AML-193 (cell line): ENCODE measurements at places on chromosomes 7 and 10.

DNA sequence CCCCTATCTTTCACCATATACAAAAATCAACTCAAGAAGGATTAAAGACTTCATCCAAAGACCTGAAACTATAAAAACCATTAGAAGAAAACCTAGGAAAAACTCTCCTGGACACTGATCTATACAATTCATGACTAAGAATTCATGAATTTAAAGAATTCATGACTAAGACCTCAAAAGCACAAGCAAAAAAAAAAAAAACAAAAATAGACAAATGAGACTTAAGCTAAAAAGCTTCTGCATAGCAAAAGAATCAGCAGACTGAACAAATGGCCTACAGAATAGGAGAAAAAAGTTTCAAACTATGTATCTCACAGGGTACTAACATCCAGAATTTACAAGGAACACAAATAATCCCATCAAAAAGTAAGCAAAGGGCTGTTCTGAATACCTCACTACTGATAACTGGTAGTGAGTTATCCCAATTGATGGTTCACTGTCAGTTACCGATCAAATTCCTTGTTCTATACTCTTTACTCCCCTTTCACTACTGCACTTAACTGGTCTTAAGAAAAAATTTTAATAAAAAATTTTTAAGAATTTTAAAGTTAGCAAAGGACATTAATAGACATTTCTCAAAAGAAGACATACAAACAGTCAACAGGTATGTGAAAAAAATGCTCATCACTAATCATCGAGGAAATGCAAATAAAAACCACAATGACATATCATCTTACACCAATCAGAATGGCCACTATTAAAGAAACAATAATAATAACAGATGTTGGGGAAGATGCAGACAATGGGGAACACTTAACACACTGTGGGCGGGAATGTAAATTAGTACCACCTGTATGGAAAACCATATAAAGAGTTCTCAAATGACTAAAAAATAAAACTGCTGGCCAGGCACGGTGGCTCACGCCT is 33.2 kb downstream of the KMT2C start:
- DNase-seq: no peak

GRCh38 chr7:81616951-81617350 is 152.9 kb downstream of the HGF start:
- no peak for DNase-seq

- no peak for DNase-seq
Observed at GRCh38 chr10:125962200-125962599, 65.8 kb downstream of the FANK1 start.

- DNase-seq: no peak
Observed at GRCh38 chr10:49613165-49613881, 514 bp upstream of the CHAT start.

DNA sequence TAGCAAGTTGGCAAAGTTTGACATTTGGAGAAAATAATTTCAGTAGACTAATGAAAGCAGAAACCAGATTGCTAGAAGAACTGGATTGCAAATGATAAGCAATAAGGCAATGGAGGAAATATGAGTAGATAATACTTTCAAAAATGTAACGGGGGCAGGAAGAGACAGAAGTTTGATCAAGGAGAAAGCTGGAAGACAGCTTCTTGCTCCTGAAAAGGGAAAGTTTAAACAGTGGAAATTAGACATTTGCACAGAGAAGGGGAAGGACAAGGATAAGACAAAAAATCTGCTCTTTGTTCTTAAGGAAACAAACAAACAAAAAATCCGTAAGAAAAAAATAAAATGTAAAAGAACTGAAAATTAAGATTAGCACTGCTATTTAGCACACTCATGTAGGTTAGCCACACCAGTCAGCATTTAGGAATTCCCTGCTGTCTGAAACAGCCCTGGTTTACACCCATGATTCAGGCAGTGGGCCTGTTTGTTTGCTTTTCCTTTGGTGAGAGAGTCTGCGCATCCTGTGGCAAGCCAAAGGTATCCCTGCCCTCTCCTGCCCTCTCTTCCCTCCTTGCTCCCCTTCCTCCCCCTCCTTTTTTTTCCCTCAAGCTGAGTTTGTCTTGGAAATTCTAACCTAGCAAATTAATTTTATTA is 104.3 kb upstream of the CAV2 start:
- DNase-seq: no peak

GRCh38 chr10:127151981-127152699 is 44.3 kb downstream of the INSYN2A start:
- no peak for DNase-seq

GRCh38 chr7:151511946-151512345 is 7.7 kb downstream of the RHEB start:
- peak; percentile 40 for DNase-seq

DNA sequence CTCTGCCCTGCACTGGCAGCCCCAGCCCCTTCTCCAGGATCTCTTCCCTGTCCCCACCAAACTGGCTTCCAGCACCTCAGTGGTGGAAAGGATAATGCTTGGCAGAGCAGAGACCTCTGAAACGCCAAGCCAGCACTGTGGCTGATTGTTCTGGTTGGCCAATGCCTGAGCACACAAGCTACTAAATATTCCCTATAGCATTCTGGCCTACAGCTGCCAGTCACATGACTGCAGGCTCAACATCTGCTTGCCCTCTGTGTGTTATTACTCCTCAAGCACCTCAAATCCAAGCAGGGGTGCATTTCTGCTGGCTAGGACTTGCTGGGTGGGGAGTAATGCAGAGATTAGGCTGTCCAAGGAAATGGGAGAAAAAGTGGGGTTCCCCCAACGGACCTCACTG is 6.1 kb downstream of the TBATA start:
- no peak for DNase-seq

DNA sequence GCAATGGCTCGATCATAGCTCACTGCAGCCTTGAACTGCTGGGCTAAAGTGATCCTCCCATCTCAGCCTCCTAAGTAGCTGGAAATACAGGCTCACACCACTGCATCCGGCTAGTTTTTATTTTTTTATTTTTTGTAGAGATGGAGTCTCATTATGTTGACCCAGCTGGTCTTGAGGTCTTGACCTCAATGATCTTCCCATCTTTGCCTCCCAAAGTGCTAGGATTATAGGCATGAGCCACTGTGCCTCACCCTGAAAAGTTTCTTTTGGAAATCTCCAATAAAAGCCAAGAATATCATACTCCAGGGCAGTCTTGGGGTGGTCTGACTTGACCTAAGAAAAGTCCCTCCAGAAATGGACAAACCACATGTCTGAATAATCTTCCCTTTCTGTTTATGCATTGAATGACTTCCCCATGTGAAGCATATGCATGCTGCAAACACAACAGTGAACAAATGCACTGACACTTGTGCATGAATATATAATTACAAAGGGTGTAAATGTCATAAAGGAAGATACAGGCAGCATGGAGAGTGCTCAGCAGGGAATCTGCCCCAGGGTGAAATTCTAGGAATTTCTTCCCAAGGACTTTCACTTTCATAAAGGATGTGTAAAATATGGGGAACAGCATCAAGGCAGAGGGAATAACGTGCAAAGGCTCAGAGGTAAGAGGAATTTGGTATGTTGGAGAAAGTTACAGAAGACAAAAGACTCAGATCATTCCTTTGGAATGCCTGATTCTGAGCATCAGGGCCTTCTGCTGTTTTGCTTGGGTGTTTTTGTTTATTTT is 142.4 kb upstream of the LYZL1 start:
- DNase-seq: no peak

DNA sequence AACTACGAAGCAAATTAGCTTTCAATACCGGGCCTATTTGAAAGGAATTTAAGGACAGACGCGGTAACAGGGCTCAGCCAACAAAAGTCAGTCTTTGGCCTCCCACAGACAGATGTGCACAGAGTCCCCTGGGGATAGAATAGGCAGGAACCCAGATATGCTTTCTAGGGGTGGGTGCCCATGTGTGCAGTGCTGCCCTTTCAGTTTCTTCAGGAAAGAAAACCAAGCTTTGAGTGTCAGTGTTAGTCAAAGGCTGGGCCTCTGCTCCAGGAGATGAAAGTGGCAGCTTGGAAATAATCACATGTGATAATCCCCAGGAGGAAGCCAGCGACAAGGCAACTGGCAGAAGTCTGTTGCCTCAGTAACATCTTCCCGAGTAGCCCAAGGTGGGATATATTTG is 43.8 kb upstream of the CSTF2T start:
- DNase-seq: no peak

- DNase-seq: no peak
Observed at GRCh38 chr7:27526131-27526530, 136.6 kb downstream of the HIBADH start.

GRCh38 chr7:115087437-115087836 is 165.5 kb downstream of the MDFIC start:
- no peak for DNase-seq

- DNase-seq: no peak
Observed at GRCh38 chr7:92880212-92881090, 44.1 kb upstream of the CDK6 start.

DNA sequence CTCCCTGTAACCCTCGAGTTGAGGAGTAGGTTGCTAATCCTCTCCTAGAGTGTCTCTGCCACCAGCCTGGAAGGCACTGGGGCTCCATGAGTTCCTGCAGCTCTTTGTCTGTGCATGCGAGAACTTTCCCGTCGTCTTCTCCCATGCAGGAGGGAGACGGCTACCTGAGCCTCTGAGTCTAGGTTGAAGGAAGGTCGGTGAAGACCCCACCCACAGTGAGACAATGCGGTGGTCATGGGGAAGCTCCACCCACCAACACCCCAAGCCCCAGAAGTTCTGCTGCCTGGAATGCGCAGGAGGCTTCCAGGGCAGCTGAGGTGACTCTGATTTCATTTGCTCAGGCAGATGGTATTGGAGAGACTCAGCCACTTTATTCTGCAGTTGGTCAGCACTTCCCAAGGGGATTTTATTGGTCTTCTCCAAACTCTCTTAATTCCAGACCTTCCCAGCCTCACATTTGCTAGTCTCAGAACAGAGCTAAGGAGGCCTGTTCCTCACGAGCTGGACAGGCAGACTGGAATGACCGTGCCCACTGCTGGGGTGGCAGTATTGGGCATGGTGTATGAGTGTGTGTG is 36.5 kb downstream of the PTPRE start:
- DNase-seq: no peak

DNA sequence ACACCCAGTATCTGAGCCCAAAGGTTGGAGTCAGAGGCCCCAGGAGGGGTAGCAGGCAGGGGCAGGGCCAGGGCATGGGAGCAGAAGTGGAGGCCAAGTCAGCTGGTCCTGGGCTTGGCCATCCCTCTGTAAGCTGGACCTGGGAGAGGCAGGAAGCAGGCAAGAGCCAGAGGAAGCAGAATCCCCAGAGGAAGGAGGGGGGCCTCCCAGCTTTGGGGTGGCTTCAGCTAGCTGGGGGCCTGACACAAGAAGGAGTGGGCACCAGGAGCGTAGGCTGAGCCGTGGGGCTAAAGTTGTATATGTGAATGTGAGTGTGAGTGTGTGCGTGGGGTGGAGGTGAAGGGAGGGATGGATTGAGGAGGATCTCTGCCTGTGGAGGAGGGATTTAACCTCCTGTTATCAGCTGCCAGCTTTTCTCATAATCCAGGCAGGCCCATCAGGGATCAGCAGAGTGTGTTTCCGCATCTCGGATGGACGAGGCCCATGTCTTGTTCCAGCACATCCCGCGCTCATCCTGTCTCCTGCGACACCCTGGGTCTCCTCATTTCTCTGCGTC is 54.0 kb downstream of the NEURL1 start:
- DNase-seq: no peak

DNA sequence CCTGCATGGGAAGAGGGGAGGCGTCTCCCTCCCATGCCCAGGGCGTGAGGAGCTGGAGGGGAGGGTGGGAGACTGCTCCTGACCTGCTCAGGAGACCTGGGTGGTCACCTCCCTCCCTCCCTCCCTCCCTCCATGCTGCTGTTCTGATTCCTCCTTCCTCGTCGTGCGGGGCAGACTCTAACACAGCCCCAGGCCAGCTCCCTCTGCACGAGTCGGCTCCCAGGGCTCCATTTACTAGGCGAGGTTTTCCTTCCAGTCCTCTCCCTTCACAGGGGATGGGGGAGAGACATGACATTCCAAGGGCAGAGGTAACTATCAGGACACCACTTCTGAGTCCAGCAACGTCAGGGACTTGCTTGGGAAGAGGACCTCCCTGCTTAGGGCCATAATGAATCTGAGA is 23.6 kb downstream of the VIPR2 start:
- DNase-seq: no peak

DNA sequence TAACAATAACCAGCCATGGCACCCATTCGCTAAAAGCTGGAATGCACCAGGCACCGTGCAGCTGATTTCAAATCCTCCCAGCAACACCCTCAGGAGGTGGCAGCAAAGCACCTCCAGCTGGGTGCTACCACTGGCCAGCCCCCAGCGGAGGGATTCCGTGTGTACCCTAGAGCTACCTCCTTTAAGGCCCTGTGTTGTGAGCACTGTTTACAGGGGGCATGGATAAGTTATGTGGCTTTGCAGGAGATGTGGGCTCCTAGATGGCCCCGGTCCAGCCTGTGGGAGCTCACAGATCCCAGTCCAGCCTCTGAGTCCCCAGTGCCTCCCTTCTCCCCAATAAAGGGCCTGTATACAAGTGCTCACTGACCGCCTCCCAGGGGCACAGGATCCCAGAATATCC is 27.1 kb downstream of the TNRC18 start:
- peak; percentile 64 for DNase-seq

GRCh38 chr7:7639847-7640220 is 718 bp upstream of the UMAD1 start:
- DNase-seq: no peak

- DNase-seq: no peak
Observed at GRCh38 chr7:108413782-108414492, 42.3 kb downstream of the NRCAM start.

GRCh38 chr7:65798111-65799075 is 74.5 kb upstream of the VKORC1L1 start:
- peak; percentile 1 for DNase-seq

- peak; percentile 92 for DNase-seq
Observed at GRCh38 chr10:99779335-99779734, 3.1 kb upstream of the ABCC2 start.

DNA sequence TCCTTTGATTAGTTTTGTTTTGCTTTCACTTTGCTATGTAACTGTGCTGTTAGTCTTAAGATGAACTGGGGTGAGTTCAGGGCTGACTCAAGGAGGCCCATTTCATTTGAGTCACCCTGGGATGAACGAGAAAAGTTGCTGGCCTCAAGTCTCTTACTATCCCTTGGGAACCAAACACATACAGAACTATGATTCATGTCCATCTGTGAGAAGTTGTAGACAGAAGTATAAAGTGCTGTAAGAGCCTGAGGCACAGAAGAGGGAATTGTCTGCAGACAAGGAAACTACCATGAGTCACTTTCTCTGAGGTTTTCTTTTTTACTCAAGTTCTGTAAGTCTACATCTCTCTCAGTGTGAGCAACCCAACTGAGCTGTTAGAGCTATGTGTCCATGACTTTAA is 179.8 kb upstream of the CSTF2T start:
- DNase-seq: no peak

- no peak for DNase-seq
Observed at GRCh38 chr10:69838853-69839252, 37.1 kb downstream of the COL13A1 start.
